ENCODE measurements at places on chromosomes 5 and 9. TPM values are rescaled to one million over a fixed set of nuclear protein-coding genes. Genes with fewer than 3 reads are reported as not detected.

- no peak for DNase-seq
Measured at GRCh38 chr9:132150256-132150655, 11.6 kb upstream of the NTNG2 start.

FCHO2 gene
- 15.5 TPM for total RNA-seq

GRCh38 chr5:80704221-80704620 lies 49.4 kb upstream of the DHFR start:
- no peak for DNase-seq

JAKMIP2 gene
- total RNA-seq = 0.11 TPM

DNA sequence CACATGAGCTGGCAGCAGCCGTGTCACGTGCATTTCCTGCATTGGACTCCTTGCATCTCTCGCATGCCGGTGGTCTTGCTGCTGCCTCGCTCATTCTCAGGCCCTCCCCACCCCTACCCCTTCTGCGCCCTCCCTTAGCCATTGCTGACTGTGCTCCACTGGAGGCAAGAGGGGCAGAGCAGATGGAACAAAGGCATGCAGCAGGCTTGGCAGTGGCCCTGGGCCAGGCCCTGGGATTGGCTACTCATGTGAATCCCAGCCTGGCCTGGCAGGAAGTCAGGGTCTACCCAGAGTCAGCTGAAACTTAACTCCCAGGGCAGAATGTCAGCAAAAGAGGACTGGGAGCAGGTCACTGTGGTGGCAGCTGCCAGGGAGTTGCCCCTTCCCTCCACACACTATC lies 62.3 kb downstream of the TSTD2 start:
- peak; percentile 86 for DNase-seq

DNA sequence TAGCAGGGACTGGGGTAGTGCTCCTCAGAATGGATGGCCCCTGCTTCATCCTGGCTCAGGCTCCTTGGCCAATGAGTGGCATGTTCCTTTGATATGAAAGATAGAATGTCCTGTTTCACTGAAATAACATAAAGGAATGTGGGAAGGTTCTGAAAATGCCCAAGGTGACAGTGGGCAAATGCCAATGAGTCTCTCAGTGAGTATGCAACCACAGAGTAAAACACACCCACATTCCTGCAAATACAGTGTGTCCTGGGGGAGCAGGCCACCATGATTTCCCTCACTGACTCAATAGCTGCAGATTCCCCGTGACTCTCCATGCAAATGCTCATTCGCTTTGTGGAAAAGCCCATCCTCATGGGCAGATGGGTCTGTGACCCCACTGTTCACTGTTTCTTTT lies 36.4 kb downstream of the ZNF366 start:
- no peak for DNase-seq

DNA sequence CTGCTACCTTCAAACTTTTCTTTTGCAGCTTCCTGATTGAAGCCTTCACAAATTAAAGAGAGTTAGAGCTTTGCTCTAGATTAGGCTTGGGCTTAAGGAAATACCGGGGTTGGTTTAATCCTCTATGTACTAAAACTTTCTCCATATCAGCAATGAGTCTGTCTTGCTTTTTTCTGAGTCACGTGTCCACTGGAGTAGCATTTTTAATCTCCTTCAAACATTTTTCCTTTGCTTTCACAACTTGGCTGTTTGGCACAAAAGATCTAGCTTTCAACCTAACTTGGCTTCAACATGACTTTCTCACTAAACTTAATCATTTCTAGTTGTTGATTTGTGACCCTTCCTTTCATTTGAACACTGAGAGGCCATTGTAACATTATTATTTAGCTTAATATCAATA lies 261.6 kb downstream of the PLK2 start:
- DNase-seq = no peak
